ENCODE measurements at places on chromosomes 4 and X.

- DNase-seq = no peak
These were observed 9.4 kb downstream of the DAPP1 start for GRCh38 chr4:99826016-99826415.

DNA sequence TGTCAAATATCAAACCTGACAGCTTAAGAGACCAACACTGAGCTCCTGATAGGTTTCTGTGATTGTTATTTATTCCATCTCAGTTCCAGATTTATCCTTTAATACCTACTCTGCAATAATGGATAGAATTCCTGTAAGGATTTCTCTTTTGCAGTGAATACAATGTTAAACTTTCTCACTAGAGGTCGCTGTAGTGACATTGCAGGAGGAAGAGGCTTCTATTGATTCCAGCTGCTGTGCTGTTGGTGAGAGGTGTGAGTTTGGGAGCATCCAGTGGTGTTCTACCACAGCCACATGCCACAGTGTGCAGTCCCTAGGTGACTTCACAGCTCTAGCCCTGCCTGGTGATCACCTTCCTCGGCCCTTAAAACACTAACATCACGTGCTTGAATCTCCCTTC, 34.6 kb upstream of the DCAF8L2 start:
- DNase-seq = peak; percentile 24

GRCh38 chr4:128512161-128512560, 224.5 kb upstream of the PGRMC2 start:
- DNase-seq = no peak

GRCh38 chr4:162497564-162498167, 333.9 kb upstream of the FSTL5 start:
- DNase-seq = peak; percentile 45

DNA sequence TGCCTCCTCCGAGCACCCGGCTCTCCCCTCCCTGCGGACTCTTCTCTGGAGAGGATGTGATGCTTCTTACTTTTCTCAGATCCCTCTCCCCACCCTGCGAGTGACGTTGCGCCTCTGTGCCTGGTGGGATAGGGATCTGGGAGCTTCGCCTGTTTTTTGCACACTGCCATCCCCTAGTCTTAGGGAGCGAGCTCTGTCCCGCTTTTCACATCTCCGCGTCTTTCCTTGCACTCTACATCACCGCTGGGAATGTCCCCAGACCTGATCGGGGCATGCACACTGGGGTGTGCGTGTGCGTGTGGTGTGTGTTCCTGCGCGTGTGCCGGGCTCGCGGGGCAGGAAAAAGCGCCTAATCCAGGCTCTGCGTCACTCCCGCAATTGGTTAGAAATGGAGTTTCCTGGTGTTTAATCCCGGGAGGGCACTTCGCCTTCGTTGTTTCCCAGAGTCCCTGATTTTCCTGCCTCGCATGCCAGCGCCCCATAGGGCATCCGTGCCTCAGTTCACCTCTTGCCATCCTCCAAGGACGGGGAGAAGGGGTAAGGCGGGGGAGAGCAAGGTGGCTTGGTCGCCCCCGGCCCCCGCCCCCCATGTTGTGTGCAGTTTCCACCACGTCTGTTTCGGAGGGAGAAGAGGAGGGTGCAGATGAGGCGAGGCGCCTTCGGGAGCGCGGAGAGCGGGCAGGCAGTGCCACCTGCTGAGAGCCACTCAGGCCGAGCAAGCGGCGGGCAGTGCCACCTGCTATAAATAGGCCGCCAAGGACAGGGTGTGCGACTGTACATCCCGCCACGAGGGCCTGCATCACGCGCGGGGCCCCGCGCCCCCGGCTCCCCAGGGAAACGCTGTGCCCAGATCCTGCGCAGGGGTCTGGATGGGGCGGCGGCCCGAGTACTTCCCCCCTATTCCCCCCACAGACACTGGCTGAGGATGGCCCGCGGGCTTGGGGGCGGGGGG, 759 bp upstream of the TBC1D1 start:
- no peak for DNase-seq

GRCh38 chrX:153561337-153561736, 37.6 kb downstream of the CCNQ start:
- no peak for DNase-seq
